ENCODE measurements at places on chromosomes 6 and 20.

- no peak for DNase-seq
Measured at GRCh38 chr20:20552076-20552475, 160.4 kb downstream of the RALGAPA2 start.

DNA sequence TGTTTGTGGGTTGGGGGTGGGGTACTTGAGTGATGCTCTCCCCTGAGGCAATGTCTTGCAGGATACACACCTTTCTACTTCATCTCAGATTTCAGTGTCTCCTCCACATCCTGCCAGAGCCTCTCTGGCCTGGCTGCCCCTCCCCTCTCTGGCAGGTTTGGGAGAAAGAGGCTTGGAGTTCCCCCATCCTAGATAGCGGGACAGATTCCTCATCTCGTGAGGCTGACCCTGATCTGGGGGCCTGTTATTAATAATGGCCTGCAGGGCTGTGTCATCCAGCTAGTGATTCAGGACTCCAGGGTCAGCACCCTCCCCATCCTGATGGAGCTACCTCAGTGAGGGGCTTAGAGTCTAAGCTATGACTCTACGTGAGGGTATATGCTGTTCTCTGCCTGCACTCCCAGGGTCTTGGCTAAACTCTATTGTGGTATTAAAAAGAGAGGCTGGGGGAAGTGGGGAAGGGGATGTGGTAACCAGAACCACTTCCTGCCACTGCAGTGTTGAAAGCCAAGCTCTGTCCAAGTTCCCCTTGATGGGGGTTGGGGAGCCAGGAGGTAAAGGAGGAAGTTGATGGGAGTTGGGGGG lies 3.7 kb upstream of the MMP9 start:
- no peak for DNase-seq

GRCh38 chr20:6636209-6637159 lies 131.0 kb upstream of the BMP2 start:
- DNase-seq = no peak

DNA sequence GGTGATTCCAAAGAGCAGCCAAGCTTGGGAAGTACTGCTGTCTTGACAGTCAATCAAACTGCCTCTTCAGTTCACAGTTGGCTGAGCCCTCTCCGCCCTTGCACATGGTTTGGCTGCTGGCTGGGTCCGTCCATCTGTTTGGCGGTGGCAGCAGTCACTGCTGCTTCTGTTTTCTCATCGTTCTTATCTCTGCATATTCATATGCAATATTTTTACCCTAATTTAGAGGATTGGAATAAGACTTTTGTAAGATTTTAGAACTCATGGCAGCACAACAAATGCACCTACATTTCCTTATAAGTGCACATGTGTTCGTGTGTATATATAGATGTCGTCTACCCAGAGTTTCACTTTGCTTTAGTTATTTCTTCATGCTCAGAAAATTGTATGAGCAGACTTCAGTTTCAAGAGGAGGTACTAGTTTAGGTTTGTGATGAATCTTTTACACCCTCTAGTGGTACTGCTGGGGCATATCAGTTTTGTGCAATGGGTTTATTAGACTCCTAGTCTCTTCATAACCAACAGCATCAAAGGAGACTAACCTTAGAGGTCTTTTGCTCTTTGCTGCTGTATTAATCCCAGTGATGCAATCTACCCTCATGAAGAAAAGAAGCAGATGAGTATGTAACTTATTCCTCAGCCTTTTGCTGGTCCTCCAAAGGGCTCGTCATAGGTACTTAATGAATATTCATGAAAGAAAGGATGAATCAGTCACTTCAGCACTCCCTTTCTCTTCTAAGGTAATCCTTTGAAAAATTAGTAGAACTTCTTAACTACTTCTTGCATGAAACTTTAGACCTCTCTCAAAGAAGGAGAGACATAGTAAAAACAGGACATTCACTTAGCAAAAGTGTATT lies 44.3 kb downstream of the KHDC1L start:
- DNase-seq = no peak
